ENCODE measurements at places on chromosomes 1 and 21.

- no peak for DNase-seq
Observed at GRCh38 chr1:101438359-101438758, 201.5 kb downstream of the S1PR1 start.

DNA sequence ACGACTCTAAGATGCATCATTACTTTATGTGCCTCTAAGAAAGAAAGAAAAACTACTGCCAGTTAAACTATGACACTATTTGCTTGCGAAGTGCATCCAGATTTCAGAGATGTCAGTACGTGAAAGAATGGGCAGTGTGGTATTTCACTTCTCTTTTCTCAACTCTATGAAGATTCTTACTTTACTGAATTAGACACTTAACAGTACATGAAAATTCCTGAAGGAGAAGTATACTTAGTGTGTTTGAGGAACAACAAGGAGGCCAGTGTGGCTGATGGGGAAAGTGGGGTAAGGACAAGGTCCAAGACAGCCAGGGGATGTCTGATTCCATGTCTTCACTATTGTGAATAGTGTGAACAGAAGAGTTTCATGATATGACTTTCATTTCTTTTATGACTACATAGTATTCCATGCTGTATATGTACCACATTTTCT lies 53.9 kb upstream of the HSD17B7 start:
- DNase-seq = no peak

DNA sequence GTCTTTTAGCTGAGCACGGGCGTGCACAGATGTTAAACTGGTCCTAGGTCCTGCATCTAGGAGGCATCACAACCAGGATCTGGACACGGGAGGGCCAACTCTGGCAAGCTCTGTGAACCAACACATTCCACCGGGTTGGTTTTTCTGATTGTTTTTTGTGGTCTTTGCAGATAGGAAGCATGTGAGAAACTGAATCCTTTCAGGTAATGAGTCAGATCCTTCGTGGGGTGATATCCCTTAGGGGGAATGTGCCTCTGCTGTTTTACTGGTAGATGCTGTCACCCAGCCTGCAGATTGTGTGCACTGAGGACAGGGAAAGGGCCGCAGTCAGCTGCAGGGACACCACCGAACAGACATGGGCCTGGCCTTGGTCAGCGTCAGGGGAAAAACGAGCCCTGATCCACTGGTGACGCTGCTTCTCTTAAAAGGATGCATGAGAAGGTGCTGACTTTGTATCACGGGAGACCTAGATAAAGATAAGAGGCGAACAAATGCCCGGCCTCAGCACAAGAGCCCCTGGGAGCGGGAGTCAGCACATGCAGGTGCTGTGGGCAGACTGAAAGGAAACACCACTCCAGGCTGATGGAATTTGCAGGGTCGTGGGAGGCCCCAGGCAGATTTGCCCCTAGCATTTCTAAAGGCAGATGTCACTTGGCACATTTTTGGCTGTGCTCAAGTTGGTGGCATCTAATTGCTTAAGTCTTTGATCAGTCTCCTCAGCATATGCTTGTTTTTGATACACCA lies 51.1 kb downstream of the DOP1B start:
- no peak for DNase-seq

DNA sequence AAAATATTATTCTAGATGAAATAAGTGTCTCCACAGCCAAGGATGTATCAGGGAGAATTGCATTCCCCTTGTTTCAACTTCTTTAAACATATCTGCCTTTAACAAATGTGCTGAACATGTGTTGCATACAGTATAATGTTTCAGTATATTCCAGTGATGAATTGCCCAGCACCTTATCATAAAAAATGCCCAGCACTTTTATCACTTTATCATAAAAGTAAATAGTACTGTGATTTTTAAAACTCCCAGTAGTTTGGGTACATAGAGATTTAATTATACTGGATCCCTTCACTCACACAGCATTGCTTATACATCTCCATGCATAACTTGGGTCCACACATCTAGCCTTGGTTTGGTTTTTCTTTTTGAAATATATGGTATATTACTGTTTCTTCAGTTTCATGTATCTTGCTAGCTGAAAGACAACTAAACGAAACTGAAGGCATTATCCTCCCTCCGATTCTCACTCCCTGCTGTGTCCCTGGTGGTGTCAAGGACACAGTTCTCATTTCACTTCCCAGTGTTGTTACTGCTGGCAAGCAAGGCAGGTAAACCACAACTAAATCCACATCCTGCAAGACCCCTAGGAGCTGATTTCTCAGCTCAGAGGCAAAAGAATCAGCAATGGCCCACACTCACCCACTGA lies 118.2 kb upstream of the SLC44A3 start:
- no peak for DNase-seq

GRCh38 chr1:32972814-32973428 lies 8.3 kb upstream of the RNF19B start:
- DNase-seq = peak; percentile 34

GRCh38 chr1:167463875-167464575 lies 54.3 kb downstream of the CD247 start:
- no peak for DNase-seq

DNA sequence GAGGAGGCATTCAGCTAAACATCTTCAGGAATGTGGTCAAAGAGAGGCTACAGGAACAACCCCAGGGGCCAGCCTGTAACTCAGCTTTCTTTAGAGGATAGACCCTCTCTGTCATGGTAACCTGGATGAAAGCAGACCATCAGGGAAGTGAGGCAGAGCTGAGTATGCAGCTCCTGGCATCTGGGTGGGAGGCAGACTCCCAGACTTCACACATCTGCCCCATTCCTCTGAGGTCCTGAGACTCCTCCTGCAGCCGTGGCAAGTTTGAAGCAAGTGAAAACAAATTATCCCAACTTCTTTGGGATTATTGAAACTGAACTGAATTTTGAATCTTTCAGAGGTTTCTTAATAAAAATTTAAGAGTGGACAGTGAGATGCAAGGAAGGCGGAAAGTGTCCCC lies 126.1 kb upstream of the KIAA0040 start:
- DNase-seq = no peak

DNA sequence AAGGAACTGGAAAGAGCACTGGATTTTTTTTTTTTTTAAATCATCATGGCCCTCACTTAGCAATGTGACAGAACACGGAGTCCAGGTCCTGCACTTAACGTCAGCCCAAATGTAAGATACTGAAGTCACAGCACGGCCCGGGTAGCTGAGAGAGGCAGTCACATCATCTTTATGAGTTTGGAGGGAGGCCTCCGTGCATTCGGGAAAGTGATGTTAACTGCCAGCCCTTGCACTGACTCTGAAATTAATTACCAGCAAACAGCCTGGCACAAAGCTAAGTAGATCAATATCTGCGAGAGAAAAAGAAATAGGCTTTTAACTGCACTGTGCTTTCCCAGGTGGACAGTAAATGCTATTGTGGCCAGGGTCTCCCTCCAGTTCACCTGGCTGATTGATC lies 109.5 kb upstream of the ADAR start:
- no peak for DNase-seq

DNA sequence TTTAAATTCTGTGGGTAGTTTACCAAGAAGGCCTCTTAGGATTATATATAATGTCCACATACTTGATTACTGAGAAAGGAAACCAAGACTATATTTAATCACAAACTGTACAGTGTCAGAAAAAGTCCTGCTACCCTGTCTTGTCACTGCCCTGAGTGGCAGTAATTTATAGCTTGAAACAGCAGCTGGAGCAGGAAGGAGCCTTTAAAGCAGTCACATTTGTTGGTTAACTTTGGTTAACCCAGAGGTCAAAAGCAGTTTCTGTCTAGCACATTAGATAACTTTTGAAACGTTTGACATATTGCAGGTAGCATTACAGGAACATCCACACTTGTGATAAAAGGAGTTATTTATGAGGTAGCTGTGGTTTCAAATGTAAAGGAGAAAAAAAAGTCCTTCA lies 161.7 kb downstream of the ROR1 start:
- no peak for DNase-seq

DNA sequence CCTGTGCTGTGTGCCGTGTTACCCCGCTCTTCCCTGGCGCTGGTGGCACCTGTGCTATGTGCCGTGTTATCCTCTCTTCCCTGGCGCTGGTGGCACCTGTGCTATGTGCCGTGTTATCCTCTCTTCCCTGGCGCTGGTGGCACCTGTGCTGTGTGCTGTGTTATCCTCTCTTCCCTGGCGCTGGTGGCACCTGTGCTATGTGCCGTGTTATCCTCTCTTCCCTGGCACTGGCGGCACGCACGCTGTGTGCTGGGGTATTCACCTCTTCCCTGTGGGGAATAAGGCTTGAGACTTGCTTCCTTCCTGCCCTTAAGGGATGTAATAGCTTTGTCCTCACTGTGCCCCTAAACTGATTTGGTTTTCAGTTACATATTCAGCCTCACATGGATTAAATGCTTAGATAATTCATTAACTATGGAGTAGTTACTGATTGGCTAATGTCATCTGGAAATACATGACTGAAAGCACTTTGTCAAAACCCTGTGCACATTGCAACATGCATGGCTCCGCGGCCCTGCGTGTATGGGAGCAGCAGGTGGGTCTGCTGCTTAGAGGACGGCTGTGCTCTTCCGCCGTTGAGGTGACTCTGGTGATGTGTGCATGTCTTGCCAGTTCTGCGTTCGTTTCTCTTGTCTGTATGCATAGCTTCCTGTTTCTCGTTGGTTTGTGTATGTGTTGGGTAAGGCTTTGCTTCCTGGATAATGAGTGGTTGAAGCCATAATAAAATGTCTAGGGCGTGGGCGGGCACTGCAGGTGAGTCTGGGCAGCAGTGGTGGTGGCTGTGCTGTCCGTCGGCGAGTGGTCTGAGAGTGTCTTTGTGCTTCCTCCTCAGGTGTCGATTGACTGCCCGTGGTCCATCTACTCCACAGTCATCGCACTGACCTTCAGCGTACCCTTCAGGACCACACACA lies 17.9 kb upstream of the PWP2 start:
- no peak for DNase-seq

DNA sequence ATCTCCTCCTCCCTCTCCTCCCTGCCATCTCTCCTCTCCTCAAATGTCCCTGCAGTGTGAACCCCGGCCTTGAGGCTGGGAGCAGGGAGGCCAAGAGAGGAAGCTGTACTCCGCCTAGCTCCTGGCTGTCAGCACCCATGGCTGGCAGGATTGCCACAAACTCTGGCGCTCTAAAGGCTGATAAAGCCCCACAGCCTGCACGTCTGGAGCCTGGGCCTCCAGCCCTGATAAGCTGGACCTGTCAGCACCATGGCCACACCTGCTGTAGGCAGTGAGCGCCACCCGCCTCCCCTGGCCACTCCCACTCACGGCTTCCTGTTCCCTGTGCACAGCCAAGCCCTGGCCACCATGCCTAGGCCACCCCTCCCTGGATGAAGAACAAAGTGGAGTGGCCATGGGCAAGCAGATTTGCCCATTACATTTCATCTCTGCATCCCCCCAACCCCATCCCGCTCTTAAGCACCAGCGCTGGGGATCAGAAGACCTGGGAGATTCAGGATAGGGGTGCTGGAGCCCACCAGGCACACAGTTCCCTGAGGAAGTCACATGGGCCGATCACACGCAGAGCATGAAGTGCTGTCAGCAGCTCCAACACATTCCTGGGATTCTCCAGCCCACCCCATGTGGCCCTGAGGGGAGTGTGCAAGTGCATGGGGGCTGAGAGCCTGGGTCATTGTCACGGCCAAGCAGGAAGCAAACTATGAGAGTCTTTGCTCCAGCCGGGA lies 24.2 kb upstream of the NPPB start:
- DNase-seq = no peak

DNA sequence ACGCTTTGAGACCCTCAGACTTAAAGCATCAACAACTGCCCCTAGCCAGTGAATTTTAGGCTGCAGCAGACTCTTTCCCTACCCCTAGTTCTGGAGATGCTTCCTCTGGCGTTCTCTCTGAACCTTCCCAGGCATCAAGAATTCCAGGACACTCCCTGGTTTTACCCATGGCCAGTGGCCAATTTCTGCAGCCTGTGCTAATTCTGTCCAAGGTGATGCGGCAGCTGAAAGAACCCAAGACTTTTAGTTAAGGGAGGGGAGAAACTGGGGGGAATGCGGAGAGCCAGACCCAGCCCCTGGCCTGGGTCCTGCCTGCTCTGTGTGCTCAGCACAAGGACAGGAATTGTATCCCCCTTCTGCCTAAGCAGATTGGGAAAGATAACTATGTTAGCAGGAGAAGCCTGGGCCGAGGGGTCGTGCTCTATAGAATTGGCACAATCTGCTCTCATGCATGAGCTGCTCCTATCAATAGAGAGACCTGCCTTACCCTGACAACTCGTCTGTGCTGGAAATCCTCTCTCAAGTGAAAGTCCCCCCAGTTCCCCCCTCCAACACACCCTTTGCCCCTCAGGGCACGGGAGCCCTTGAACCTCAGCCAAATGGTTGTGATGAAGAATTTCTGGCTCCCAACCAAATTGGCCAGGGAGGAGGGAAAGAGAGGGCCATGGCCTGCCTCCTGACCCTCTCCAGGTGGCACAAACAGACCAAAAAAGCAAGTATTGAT lies 5.4 kb upstream of the GJA8 start:
- DNase-seq = no peak

DNA sequence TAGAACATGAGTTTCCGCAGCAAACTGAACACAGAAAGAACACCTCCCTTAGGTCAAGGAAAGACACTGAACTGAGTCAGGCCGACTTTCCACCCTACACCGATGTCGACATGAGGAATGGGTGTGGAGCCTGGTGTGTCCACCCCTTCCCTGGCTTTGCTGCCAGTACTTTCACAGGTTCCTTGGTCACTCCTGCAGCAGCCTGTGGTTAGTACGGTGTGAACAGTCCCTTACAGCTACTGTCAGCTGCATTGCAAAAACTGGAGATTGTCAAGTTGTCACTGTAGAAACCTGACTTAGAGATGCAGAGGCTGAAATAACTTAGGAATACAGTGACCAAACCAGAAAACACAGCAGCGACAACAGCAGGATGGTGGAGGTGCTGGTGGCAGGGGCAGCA lies 7.1 kb downstream of the PGLYRP3 start:
- DNase-seq = no peak

DNA sequence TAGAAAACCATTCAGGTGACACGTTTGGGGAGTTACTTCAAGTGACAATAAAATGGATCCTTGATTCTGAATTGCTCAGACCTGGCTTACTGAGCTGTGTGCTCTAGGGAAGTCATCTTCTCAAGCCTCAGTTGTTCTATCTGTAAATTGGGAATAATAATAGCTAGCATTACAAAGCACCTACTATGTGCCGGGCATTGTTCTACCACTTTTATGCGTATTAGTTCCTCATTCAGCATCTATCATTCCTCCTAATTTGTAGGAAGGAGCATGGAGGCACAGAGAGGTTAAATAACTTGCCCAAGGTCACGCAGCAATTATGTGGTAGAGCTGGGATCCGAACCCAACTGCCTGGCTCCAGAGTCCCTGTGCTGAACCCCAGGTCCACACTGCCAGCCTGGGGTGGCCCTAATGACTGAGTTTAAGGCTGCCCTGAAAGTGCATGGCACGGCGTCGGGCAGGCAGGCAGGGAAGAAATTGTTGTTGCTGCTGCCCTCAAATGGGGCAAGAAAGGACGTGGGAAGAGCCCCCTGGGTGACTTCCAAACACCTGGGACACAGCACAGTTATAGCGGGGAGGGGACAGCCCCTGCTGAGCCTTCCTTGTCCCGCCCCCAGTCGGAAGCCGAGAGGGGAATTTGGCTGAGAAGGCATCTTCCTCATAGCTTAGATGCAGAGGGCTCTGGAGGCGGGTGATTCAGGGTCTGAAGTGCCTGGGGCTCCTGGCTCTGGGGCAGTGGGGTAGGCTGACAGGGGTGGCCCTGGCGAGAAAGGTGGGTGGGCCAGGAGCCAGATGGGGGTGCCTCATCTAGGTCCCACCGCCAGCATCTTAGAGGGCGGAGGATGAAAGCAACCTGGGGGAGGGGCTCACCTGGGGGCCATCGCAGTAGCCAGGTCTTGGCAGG lies 86.5 kb upstream of the IFFO2 start:
- no peak for DNase-seq

GRCh38 chr1:24541711-24542346 lies 14.1 kb upstream of the NCMAP start:
- DNase-seq = no peak

GRCh38 chr1:66533804-66534740 lies at the start of gene SGIP1:
Gene SGIP1, plus strand, starts transcription at chr1:66534153. Its CDS starts 206 bp downstream, at chr1:66534359.
- DNase-seq = peak; percentile 56
